ENCODE measurements at places on chromosomes 1 and 21. TPM values are rescaled to one million over a fixed set of nuclear protein-coding genes. Genes with fewer than 3 reads are reported as not detected.

TBX19 gene
- total RNA-seq: 4.1 TPM

SYT2 gene
- total RNA-seq: 0.03 TPM

RNF186 gene
- total RNA-seq: not detected

NBPF6 gene
- not detected for total RNA-seq

GRCh38 chr21:36756527-36756926 is 57.6 kb downstream of the SIM2 start:
- no peaks in the 10 kb centered on the region for H3K4me1 ChIP-seq
- no peak for DNase-seq
- no peak overlapping the region for H3K4me3 ChIP-seq
- peaks cover 11% of the 10 kb centered on the region for H3K36me3 ChIP-seq
- H3K27ac ChIP-seq: no peak overlapping the region
- no peaks in the 10 kb centered on the region for H3K27me3 ChIP-seq

DNA sequence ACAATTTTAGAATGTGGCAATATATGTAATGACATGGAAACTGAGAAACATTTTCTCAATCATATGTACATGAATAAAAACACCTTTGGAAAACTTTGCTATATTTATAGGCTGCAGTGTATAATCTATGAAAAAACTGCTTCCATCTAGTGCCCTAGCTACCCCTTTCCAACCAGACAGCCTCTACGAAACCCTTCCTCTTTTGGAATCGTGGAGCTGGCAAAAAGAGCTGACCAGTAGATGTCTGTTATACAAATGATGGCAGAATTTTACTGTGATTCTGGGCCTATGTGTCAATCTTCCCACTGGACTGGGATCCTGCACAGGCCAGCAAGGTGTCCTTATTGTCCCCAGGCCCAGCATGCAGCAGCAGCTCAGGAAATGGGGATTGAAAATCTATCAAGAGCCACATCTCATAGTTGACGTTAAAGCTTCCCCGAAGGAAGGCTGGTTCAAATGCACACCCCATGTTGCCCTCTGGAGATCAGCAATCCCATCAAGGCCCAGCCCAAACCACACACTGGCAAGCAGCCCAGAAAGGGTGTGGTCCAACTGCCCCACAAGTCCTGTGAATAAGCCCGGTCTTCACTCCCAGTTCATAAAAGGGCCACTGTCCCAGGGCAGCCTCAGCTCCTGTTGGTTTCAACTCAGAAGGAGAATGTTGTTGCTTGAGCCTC is 8.8 kb upstream of the FAM20B start:
- peak; percentile 93 for DNase-seq
- H3K27me3 ChIP-seq: no peaks in the 10 kb centered on the region
- H3K27ac ChIP-seq: no peak overlapping the region
- H3K4me1 ChIP-seq: no peaks in the 10 kb centered on the region

GRCh38 chr1:11013160-11013531 is 692 bp downstream of the TARDBP start:
- H3K27ac ChIP-seq: peak overlapping the region; percentile 8
- no peaks in the 10 kb centered on the region for H3K27me3 ChIP-seq
- DNase-seq: no peak
- H3K4me1 ChIP-seq: no peaks in the 10 kb centered on the region
- peaks cover 4% of the 10 kb centered on the region for H3K36me3 ChIP-seq

- no peaks in the 10 kb centered on the region for H3K4me1 ChIP-seq
- no peak overlapping the region for H3K27ac ChIP-seq
- no peaks in the 10 kb centered on the region for H3K27me3 ChIP-seq
- H3K4me3 ChIP-seq: no peak overlapping the region
- no peaks in the 10 kb centered on the region for H3K36me3 ChIP-seq
Measured at GRCh38 chr1:233998456-233998855, 94.0 kb downstream of the SLC35F3 start.

GRCh38 chr1:9161342-9161741 is 32.4 kb upstream of the GPR157 start:
- H3K4me1 ChIP-seq: no peaks in the 10 kb centered on the region
- no peaks in the 10 kb centered on the region for H3K27me3 ChIP-seq
- H3K36me3 ChIP-seq: no peaks in the 10 kb centered on the region

DNA sequence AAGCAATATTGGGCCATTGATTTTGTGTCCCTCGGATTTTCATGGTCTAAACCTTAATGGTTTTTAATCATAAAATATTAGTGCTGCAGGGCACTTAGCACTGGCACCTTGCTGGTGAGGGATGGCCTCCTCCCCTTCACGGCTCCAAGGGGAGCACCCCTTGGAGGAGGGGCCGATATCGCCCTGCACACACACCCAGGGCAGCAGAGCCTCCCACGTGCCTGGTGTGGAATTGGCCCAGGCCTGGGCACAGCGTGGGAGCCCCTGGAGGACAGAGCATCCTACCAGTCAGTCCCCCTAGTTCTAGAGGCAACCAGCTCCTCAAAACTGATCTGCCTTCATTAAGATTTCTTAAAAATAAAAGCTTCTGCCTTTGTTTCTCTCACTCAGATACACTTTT is 90.7 kb upstream of the CSF3R start:
- no peak overlapping the region for H3K27ac ChIP-seq
- no peaks in the 10 kb centered on the region for H3K36me3 ChIP-seq
- no peaks in the 10 kb centered on the region for H3K27me3 ChIP-seq

- H3K36me3 ChIP-seq: no peaks in the 10 kb centered on the region
- H3K4me1 ChIP-seq: no peaks in the 10 kb centered on the region
- no peak within 1 kb of the TSS for H3K27ac ChIP-seq
- H3K27me3 ChIP-seq: no peaks in the 10 kb centered on the region
Measured at GRCh38 chr1:167518331-167518700, at the start of gene CD247. TSS of gene CD247 (minus strand) at chr1:167518529. CDS start at chr1:167518465, 64 bp downstream.

DNA sequence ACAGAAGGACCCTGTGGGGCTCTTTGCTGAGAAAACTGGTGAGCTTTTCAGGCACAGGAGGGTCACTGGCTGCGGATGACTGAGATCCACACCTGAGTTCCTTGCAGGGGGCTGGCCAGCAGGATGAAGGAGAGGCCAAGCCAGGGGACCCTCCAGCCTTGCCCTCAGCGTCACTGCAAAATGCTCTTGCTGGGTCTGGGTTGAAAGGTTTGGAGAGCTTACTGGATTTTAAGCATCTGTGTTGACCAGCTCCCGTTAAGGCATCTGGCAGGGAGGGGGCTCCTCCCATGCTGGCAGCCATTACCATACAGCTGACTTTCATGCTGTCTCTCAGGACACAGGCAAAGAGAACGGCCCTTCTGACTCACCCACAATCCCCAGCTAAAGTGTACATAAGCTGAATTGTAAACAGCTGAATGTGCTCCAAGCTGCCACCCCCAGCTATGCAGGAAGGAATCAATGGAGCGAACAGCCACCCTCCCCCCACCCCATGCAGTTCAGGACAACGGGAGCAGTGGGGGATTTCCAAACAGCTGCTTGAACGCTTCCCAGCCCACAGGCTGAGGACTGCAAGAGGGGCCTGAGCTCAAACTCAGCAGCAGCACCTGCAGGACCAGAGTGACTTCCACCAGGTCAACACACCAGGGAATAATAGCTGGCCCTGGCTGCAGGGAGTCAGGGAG is 21.3 kb upstream of the A3GALT2 start:
- H3K4me1 ChIP-seq: peaks cover 24% of the 10 kb centered on the region
- H3K4me3 ChIP-seq: no peak overlapping the region
- no peaks in the 10 kb centered on the region for H3K36me3 ChIP-seq
- DNase-seq: peak; percentile 83
- H3K27ac ChIP-seq: no peak overlapping the region

GRCh38 chr21:31288191-31288590 is 55.9 kb downstream of the TIAM1 start:
- H3K36me3 ChIP-seq: no peaks in the 10 kb centered on the region
- no peaks in the 10 kb centered on the region for H3K27me3 ChIP-seq
- H3K4me3 ChIP-seq: no peak overlapping the region
- DNase-seq: no peak

DNA sequence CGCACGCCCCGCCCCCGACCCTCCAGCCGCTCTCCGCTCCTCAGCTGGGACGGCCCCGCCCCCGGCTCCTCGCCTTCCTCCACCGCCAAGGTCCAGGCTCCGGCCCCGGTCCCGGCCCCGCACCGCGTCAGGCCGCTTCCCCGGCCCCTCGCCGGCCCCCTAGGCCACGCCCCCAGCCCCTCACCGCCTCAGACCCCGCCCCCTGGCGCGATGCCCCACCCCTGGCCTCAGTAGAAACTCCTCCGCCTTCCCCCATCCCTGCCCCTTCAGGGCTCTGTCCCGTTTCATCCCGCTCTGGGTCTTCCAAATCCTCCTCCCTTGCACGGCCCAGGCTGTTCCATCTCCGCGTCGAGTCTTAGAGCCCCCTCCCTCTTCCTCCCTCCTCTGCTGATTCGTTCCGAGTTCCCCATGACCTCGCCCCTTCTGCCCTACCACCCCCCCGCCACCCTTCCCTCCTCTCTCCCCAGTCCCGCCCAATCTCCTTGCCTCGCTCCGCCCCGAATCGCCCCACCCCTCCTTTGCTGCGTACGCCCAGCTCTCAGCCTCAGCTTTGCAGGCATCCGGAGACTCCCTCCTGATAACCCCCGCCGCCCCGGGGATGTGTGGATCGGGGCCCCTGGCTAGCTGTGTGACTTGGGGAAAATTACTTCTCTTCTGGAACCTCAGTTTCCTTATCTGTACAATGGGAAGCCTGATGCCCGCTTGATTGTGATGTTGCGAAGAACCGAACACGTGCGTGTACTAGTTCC is 448 bp upstream of the ASAP3 start:
- H3K36me3 ChIP-seq: no peaks in the 10 kb centered on the region
- H3K4me3 ChIP-seq: peak overlapping the region; percentile 90
- no peaks in the 10 kb centered on the region for H3K27me3 ChIP-seq
- H3K27ac ChIP-seq: peak overlapping the region; percentile 82
- no peaks in the 10 kb centered on the region for H3K4me1 ChIP-seq

GRCh38 chr1:88873737-88874349 is 17.5 kb downstream of the GTF2B start:
- no peaks in the 10 kb centered on the region for H3K4me1 ChIP-seq
- no peaks in the 10 kb centered on the region for H3K27me3 ChIP-seq
- no peaks in the 10 kb centered on the region for H3K36me3 ChIP-seq
- no peak overlapping the region for H3K27ac ChIP-seq
- no peak for DNase-seq

DNA sequence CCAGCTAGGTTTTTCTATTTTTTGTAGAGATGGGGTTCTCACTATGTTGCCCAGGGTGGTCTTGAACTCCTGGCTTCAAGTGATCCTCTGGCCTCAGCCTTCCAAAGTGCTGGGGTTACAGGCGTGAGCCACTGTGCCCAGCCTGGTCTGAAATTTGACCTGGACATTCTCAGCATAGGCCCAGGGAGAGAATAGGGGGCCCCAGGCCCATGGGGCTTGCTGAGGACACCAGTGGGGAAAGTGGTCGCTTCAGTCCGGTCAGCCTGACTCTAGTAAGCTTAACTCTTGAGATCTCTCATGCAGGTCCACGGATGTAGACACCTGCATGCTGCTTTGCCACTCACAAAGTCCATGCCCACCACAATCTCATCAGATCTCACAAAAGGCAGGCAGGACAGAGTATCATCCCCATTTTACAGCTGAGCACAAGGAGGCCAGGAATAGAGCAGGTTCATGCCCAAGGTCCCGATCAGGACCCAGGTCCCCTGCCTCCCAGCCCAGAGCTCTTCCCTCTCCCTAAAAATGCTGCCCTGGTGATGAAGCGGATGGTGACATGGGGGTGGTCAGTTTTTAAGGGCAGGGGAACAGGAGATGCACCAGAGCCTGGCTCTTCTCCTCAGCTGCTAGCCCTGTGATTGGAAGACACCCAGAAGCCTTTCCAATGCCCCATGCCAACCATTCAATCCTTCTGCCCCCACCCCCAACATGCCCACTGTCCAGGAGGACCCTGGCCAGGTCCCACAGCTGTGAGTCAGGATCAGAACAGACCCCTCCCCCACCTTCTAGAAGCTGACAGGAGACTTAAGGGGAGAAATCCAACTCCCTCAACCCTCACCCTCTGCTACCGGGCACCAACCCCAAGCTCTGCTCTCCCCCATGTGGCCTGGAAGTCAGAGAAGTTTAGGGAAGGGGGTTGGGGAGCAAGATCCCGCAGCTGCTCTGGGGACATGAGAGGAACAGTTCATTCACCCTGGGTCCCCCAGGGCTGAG is 1.8 kb downstream of the FHL3 start:
- H3K27me3 ChIP-seq: no peaks in the 10 kb centered on the region
- DNase-seq: peak; percentile 49
- H3K36me3 ChIP-seq: no peaks in the 10 kb centered on the region
- peaks cover 2% of the 10 kb centered on the region for H3K4me1 ChIP-seq

DNA sequence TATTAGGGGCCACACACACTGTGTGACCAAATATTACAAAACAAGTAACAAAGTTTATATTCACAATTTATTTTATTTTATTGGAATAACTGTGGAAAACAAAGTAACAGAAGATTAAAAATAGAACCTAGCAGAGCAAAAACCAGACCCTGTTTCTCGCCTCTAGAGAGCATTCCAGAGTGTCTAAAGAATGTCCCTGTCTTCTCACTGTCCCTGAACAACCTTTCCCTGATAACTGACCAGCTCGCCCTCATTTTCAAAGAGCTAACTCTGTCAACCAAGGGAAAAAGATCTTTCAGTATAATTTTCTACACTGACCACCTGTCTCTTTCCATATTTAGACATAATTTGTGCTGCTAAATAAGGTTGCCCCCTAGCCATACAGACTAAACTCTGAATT is 646.9 kb downstream of the USP25 start:
- H3K27ac ChIP-seq: no peak overlapping the region
- DNase-seq: no peak
- no peaks in the 10 kb centered on the region for H3K36me3 ChIP-seq
- peaks cover 8% of the 10 kb centered on the region for H3K4me1 ChIP-seq
- H3K27me3 ChIP-seq: no peaks in the 10 kb centered on the region

DNA sequence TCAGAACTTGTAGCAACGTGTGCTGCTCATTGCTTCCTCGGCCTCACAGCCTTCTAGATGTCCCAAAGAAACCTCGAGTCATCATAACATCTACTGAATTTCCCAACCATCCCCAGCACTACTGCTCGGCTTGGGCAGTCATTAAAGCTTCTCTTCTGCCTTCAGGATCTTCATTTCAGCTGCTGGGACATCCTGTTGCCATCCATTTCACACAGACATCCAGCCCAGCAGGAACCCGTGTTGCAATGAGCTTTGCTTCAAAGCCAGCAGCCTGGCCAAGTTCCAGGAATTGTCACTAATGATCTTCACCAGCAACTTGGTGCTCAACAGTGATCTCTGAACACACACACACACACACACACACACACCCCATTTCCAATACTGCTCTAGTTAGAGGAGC is 18.5 kb downstream of the WLS start:
- peak; percentile 79 for DNase-seq
- H3K4me3 ChIP-seq: no peak overlapping the region
- no peaks in the 10 kb centered on the region for H3K27me3 ChIP-seq
- peaks cover 8% of the 10 kb centered on the region for H3K4me1 ChIP-seq
- no peak overlapping the region for H3K27ac ChIP-seq

DNA sequence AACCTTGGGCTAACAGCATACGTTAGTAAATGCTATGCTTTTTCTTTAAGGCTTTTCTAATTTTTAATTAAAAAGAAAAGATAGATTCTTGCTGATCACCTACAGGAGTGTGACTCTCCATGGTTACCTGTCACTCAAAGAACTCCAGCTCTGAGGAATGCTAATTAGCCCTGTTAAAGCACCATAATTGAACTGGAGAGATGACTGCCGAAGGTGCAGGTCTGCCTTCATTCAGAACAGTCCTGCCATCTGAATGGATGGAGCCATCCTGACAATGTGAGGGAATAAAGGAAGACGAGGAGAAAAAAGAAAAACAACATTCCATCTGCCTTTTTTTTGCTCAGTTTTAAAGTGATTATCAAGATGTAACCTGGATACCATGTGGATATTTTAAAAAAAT is 94.6 kb downstream of the ATP6V1G3 start:
- DNase-seq: no peak
- no peak overlapping the region for H3K4me3 ChIP-seq
- no peak overlapping the region for H3K27ac ChIP-seq
- no peaks in the 10 kb centered on the region for H3K27me3 ChIP-seq
- H3K4me1 ChIP-seq: no peaks in the 10 kb centered on the region

All from aorta (tissue), 5 donors.